ENCODE measurements at places on chromosomes 5 and 9.
A peak's percentile ranks its signal among the peaks of the same experiment; 100 is the strongest.

GRCh38 chr9:130626249-130626996, 38.0 kb upstream of the PRDM12 start:
- no peak for DNase-seq

DNA sequence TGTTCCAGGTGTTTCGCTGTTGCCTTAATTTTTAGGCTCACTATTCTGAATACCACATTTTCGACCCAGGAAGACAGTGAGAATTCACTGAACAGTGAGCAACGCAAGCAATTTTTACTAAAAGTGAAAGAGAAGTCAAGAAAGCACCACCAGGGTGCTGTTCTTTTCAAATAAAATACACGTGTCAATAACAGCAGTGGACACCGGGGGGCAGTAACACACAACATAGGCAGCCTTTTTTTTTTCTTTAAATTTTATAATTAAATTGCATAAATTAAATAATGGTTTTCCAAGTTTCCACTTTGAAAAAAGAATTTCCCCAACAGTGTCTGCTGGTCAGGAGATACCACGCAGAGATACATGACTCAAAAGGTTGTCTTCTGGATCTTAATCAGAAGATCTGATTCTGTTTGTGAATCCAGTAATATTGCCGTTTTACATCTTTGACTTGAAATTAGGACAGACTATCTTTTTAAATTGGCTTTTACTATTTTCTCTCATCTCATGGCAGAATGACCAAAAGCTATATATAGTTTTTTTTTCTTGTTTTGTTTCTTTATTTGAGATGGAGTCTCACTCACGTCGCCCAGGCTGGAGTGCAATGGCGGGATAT, 47.1 kb upstream of the SH3GL2 start:
- peak; percentile 66 for DNase-seq

DNA sequence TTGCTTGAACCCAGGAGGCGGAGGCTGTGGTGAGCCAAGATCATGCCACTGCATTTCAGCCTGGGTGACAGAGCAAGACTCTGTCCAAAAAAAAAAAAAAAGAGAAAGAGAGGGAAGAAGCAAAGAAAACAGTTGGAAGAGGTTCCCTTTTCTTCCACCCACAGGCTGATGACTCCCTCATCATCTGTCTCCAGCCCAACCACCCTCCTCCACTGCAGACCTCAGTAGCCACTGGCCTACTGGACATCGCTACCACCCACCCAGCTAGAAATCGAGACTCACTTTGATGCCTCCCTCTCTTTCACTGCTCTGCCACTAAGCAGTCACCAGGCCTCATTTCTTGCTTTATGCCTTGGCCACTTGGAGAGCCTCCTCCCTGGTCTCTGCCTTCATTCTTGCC, 71.2 kb downstream of the NIPSNAP3B start:
- peak; percentile 54 for DNase-seq

- no peak for DNase-seq
Observed at GRCh38 chr5:153168241-153168640, 322.2 kb upstream of the GRIA1 start.

GRCh38 chr9:22469928-22470544, 23.4 kb downstream of the DMRTA1 start:
- DNase-seq, result peak; percentile 79

DNA sequence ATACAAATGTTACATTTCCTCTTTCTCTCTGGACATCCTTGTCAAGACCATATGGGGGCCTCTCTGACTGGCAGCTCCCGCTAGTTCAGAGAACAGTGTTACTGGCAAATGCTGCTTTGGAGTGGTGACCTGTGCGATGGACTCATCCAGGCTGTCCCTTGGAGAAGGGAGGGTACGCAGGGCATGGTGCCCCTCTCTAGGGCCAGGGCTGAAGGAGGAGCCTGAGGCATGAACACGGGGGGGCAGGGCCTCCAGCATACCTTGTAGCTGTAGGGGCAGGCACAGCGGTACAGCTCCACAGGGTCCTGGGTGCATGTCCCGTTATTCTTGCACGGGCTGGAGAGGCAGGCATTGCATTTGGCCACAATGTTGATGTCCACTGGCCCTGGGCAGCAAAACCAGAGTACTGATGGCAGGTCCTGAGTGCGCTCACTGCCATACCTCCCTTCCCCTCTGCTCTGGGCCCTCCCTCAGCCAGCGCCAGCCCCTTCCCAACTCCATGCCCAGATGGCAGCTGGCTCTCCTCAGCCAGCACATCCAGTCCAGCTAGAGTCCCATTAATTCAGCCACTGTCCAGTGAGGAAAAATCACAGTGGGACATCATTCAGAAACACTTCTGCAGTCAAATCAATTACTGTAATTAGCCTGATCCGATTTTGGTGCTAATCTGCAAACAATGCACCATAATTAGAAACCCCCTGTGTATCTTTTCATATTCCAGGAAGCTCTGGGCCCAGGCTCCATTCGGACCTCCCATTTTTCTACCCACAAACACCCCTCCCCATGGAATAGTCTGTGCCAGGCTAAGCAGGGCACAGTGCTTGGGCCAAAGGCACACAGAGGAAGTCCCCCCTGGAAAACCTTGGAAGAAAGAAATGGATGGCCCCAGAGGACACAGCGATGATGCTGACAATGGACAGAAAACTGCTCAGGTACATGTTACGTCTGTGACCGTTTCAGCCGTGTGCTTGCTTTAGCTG, 128.8 kb upstream of the PANK3 start:
- DNase-seq, result no peak

GRCh38 chr5:66882606-66883227, 286.5 kb downstream of the MAST4 start:
- peak; percentile 19 for DNase-seq

DNA sequence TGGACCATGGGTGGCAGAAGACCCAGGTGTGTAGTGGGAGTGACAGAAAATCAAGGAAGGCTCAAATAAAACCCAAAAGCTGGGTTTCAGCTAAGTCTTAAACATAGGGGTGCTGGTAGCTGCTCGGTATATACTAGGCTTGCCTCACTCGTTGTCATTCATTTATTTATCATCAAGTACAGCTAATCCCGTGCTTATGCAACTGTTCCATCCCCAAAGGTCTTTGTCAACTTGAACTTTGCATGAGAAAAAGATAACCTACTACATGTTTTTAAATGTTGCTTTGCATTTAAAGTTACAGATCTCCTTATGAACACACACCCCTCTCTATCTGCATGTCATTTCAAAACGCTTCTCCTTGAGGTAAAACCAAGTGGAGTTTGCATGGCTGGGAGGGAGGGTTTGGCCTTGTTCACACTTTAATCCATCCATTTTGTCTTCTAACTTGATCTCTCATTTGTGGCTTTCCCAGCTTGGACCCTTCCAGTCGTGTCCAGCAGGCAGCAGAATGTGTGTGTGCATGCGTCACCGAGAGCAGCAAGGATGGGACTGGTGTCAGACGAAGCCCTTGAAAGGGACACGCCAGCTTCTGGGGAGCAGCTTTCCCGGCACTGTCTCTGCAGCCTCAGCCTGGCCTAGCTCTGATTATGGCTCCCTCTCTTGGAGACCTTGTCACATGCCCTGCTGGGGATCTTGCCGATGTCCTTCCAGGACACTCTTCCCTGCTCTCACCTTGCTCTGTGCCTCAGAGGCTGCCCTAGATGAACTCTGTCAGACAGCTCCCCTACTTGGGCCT, 133.5 kb downstream of the GADD45G start:
- no peak for DNase-seq

- DNase-seq, result no peak
Observed at GRCh38 chr5:159415301-159415937, 85.1 kb upstream of the IL12B start.
